ENCODE measurements at places on chromosomes 5 and 9. TPM values are rescaled to one million over a fixed set of nuclear protein-coding genes. Genes with fewer than 3 reads are reported as not detected.

Gene EGFLAM
- not detected for total RNA-seq

Gene GFI1B
- total RNA-seq: not detected

Gene ASPN
- not detected for total RNA-seq

Gene TNFSF15
- total RNA-seq: 0.55 TPM

Gene FOCAD
- 17.1 TPM for total RNA-seq

Gene OTP
- not detected for total RNA-seq

DNA sequence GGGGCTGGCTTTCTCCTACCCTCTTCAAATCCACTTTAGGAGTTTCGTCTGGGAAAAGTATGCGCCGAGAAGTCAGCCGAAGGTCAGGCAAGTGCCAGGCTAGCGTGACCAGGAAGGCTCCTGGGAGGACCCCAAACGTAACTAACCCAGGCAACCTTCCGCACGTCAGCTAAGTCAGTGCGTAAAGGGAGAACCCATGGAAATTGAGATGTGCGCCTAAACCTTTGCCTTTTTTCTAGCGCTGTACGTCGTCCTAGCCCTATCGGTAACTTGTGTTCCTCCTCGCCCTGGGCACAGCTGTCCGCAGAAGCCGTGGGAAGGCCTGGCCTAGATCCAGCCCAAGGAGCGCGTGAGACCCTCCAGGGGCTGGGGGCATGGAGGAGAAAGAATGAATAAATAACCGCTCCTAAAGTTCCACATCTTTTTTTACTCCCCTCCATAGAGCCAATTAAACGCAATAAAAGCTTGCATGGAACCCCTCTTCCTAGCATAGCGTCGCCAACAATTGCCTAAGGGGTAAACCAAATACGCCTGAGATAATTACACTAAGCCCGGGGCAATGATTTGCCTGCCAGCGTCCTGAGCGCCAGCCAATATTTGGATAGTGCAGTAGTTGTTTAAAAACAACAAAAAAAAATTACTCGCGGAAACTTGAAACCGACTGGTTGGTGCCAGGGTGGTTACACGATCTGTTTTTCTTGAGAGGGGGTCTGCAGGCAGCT, 4.0 kb upstream of the FOXB2 start:
- H3K27me3 ChIP-seq: peaks cover 15% of the 10 kb centered on the region
- DNase-seq: no peak
- H3K36me3 ChIP-seq: no peaks in the 10 kb centered on the region
- no peaks in the 10 kb centered on the region for H3K4me1 ChIP-seq

DNA sequence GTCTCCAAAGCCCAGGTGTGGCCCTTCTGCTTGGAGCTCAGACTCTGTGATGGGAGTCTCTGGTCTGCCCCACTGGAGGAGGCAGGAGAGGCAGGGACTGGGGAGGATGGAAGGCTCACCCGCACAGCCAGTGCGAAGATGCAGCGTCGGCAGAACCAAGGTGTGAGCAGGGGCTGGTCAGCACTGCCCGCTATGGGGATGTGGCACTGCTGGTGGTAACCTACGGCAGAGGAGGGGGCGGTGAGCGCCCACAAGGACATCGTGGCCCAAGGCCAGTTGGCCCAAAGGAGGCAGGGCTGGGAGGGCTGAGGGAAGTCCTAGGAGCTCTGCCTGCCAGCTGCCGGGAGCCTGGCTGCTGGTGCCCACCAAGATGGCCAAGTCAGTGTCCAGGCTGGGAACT, 7.3 kb downstream of the PHF19 start:
- DNase-seq: no peak
- H3K4me1 ChIP-seq: peaks cover 30% of the 10 kb centered on the region
- no peaks in the 10 kb centered on the region for H3K27me3 ChIP-seq
- H3K4me3 ChIP-seq: no peak overlapping the region
- H3K36me3 ChIP-seq: no peaks in the 10 kb centered on the region

- no peak overlapping the region for H3K4me3 ChIP-seq
- no peak for DNase-seq
- no peaks in the 10 kb centered on the region for H3K36me3 ChIP-seq
- H3K4me1 ChIP-seq: peaks cover 30% of the 10 kb centered on the region
- no peak overlapping the region for H3K27ac ChIP-seq
Observed at GRCh38 chr5:100904259-100904861, 1.3 kb upstream of the ST8SIA4 start.

- no peak overlapping the region for H3K4me3 ChIP-seq
- H3K27me3 ChIP-seq: no peaks in the 10 kb centered on the region
- H3K4me1 ChIP-seq: peaks cover 6% of the 10 kb centered on the region
- no peak for DNase-seq
- no peaks in the 10 kb centered on the region for H3K36me3 ChIP-seq
Observed at GRCh38 chr9:136047076-136047774, 47.9 kb downstream of the NACC2 start.

DNA sequence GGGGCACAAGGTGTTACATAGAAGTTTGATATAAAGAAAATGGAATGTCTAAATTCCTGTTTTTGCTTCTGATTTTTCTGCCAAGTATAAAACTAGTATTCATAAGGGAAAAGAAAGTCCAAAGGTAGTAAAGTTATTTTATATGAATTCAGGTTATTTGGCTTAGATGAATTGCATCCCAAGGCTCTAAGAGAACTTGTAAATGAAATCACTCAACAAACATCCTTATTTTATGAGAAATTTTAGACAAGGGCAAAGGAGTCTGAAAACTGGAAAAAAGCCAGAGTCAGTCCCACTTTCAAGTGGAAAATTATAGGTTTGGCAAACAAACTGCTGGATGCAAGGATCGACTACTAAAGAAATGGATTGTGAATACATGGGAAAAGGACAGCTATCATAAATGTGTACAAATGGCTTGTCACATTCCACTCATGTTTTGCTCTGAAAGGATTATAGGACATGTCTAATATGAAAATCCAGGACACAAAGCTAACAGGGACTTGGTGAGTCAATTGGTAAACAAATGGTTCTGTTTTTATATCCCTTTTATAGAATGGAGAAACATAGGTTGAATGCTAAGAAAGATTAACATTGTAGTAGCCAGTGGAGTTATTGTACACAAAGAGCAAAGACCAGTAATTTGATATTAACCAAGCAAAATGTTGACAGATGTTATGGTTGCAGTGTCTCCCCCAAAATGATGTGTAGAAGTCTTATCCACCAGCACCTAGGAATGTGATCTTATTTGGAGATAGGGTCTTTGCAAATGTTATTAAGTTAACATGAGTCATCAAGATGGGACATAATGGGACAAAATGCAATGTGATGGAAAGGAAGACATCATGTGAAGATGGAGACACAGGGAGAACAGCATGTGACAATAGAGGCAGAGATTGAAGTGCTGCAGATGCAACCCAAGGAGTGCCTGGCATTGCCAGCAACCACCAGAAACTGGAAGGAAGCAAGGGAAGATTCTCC, 495.7 kb downstream of the TLE1 start:
- no peaks in the 10 kb centered on the region for H3K36me3 ChIP-seq
- DNase-seq: no peak
- H3K4me1 ChIP-seq: 0 out of 2 replicates have a peak, but pooled peaks cover 3% of the 10 kb centered on the region
- H3K4me3 ChIP-seq: no peak overlapping the region
- no peaks in the 10 kb centered on the region for H3K27me3 ChIP-seq
- H3K27ac ChIP-seq: no peak overlapping the region

DNA sequence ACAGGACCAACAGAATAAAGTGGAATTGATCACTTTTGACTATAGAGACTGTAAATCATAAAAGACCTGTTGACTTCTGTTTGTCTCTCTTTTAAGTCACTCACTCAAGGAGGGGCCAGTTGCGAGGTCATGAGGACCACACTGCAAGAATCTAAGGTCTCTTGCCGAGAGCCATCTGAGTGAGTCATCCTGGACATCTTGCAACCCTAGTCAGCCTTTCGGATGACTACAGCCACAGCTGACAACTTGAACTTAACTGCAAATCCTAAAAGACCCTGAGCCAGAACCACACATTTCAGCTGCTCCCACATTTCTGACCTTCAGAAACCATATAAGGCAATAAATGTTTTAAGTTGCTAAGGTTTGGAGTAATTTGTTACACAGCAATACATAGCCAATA, 129.7 kb upstream of the RAD23B start:
- H3K4me3 ChIP-seq: no peak overlapping the region
- H3K27ac ChIP-seq: no peak overlapping the region
- H3K4me1 ChIP-seq: no peaks in the 10 kb centered on the region
- no peaks in the 10 kb centered on the region for H3K36me3 ChIP-seq

GRCh38 chr9:136961279-136962065, 9.4 kb downstream of the LCN12 start:
- H3K27ac ChIP-seq: no peak overlapping the region
- peaks cover 10% of the 10 kb centered on the region for H3K4me1 ChIP-seq
- no peak for DNase-seq
- no peaks in the 10 kb centered on the region for H3K36me3 ChIP-seq
- H3K27me3 ChIP-seq: no peaks in the 10 kb centered on the region
- H3K4me3 ChIP-seq: no peak overlapping the region

All from PC-9 (cell line).